HL-60 (cell line): ENCODE measurements at places on chromosomes 16 and 17.

- DNase-seq = no peak
Observed at GRCh38 chr16:85838876-85839585, 39.5 kb downstream of the COX4I1 start.

GRCh38 chr16:1674306-1674705 is 3.8 kb upstream of the JPT2 start:
- DNase-seq = no peak

GRCh38 chr17:59712862-59713261 is 5.4 kb downstream of the VMP1 start:
- DNase-seq = no peak

DNA sequence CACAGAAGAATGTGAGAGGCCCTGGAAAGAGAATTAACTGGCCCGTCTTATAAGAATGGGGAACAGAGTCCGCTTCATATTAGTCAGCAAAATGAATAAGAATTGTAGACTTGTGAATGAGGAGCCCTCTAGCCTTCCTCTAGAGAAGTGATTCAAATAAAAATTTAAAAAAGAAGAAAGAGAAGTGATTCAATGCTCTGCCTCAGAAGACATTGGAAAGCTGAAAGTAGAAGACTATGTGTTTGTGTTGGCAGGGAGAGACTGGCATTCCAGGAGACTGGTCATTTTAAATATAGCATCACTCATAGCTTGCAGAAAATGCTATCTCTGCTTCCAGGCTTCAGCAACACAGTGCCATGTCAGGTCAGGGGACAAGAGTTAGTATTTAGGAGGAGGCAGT is 190.6 kb upstream of the HS3ST3A1 start:
- no peak for DNase-seq

- DNase-seq = no peak
Observed at GRCh38 chr17:5804251-5804650, 219.9 kb upstream of the NLRP1 start.

- DNase-seq = no peak
Observed at GRCh38 chr17:81807839-81808238, 3.9 kb downstream of the GCGR start.

DNA sequence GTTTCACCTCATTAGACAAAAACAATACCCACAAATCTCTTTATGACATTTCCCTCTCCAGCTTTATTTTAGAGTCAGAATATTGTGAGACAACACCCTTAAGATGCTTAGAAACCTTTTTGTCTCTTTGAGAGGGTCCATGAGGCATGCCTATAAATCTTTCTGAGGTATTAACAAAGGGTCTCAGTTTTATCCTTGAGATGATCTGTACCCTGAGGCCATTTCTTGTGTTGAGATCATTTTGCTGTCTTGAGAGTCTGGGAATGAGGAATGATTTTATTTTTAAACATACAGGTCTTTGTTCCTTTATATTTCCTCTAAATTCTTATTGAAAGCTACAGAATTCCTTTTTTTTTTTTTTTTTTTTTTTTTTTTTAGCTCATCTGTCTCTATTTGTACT is 179.7 kb upstream of the HS3ST4 start:
- no peak for DNase-seq

DNA sequence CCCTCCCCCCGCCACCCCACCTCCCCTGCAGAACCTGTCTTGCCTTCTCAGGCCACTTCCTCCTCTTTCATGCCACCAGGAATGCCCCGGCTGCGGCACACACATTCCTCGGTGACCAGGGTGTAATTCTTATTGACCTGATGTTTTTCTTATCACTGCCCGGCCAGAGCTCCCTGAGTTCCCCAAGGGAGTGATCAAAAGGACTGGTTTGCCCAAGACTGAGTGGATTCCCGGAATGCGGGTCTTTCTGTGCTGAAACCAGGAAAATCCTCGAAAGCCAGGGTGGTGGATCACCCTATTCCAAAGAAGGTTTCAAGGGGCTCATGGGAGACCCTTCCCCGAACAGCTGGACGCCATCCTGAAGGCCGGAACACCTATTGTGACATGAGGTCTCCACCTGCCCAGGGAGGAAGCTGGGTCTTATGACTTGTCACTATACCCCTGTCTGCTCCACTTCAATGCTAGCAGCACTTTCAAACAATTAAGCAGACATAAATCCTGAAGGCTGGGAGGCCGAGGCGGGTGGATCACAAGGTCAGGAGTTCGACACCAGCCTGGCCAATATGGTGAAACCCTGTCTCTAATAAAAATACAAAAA is 53.0 kb upstream of the RPL38 start:
- DNase-seq = no peak

- DNase-seq = no peak
Observed at GRCh38 chr16:73383195-73383987, 335.5 kb upstream of the ZFHX3 start.

DNA sequence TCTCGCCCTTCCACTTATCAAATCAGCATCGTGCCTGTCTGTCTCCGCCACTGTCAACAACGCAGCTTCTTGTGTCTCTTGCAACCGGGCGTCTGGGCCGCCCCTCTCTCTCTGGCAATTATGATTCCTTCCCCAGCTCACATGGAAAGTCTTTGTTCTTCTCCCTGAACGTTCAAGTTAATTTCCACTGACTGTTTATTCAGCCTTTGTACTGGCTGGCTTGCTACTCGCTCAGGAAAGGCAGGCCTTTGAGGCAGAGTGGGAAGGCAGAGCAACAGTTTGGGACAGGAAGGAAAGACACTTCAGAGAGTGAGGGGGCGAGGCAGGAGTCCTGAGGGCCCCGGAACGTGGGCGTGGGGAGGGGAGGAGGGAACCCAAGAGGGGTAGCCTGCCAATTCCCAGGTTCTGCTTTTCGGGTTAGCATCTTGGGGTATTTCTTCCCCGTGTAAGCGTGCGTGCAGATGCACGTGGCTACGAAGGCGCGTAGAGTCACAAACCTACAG is 50.8 kb downstream of the AKAP1 start:
- DNase-seq = peak; percentile 32

GRCh38 chr16:61891460-61891859 is 144.8 kb downstream of the CDH8 start:
- no peak for DNase-seq

- DNase-seq = no peak
Observed at GRCh38 chr16:983044-984030, 1.8 kb downstream of the SOX8 start.

DNA sequence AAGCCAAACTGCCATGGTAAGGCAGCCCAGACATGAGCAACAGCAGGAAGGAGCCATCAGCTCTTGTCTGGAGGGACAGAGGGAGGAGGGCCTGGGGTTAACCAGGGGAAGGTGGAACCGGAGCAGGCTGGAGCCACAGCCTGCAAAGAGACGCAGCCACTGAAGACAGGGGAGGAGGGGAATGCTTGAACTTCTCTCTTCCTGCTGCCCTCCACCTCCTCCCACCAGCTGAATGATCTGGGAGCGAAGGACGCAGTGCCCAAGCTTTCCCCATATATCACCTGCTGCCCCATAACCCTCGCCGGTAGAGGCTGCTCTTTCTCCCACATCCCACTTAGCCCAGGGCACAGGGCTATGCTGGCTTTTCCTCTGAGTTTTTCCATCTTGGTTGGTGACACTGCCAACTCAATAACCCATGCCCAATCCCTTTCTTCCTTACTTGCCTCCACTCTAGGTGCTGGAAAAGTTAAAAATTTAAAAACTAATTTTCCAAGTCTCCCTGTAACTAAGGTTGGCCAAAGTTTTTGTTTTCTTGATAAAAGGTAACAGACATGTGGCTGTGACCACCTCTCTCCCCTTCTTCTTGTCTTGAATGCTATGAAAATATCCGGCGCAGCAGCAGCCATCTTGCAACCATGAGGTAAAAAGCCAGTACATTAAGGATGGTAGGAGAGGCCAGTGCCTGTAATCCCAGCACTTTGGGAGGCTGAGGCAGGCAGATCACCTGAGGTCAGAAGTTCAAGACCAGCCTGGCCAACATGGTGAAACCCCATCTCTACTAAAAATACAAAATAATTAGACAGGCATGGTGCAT is 21.8 kb upstream of the CACNG4 start:
- DNase-seq = no peak

DNA sequence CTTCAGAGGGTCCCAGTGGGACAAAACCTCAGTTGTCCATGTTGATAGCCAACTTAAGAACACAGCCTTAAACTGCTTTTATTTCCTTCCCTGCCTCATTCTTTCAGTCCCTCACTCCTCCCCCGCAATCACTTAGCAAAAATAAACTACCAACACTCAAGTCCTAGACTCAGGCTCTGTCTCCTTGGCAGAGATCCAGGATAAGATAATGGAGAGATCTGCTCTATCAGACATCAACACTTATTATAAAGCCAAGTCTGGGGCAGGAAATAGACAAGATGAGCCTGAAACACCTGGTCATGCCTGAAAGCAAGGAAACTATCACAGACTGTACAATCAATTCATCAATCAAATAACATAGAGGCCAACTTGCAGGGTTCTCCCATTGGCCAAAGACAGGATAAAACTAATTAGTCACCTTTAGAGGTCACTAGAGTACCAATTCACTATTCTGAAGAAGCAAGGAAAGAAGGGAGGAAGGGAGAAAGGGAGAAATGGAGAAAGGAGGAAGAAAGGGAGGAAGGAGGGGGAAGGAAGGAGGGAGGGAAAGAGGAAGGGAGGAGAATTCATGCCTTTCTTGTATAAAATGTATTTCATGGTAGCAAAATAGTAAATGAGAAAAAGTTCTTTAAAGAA is 15.7 kb downstream of the HYDIN start:
- no peak for DNase-seq
